ENCODE measurements at places on chromosomes 6 and 20. TPM values are rescaled to one million over a fixed set of nuclear protein-coding genes. Genes with fewer than 3 reads are reported as not detected.

Gene PI3
- not detected for total RNA-seq

Gene HLA-DMA
- 15.9 TPM for total RNA-seq

Gene XPO5
- total RNA-seq = 119 TPM

Gene VSX1
- not detected for total RNA-seq

Gene C6orf58
- not detected for total RNA-seq

Gene PPP1R14C
- total RNA-seq = 0.23 TPM

Gene CAGE1
- 0.16 TPM for total RNA-seq

Gene SEL1L2
- total RNA-seq = not detected

Gene OOEP
- not detected for total RNA-seq

Gene FOXQ1
- total RNA-seq = not detected

Gene OR2W1
- total RNA-seq = not detected

Gene PTPRK
- total RNA-seq = 4.2 TPM

Gene UST
- total RNA-seq = 0.92 TPM

Gene COL21A1
- not detected for total RNA-seq

Gene DEFB124
- not detected for total RNA-seq

Gene TRAPPC3L
- total RNA-seq = not detected

Gene GJA1
- total RNA-seq = not detected

Gene BMP2
- 0.25 TPM for total RNA-seq

Gene SLC44A4
- total RNA-seq = 0.18 TPM

Gene CD83
- total RNA-seq = 150 TPM

Gene COL11A2
- 0.37 TPM for total RNA-seq

Gene POU3F2
- total RNA-seq = not detected

Gene SAMD5
- total RNA-seq = 0.48 TPM

Gene NFATC2
- total RNA-seq = 68.0 TPM

Gene FAM217A
- not detected for total RNA-seq

Gene FOXC1
- total RNA-seq = 0.05 TPM

Gene MARCKS
- total RNA-seq = 0.28 TPM

Gene SLC22A23
- not detected for total RNA-seq

Gene ZGPAT
- 29.0 TPM for total RNA-seq

Gene PRR18
- total RNA-seq = 0.14 TPM

Gene SNRPB
- 513 TPM for total RNA-seq

Gene C20orf202
- not detected for total RNA-seq

Gene ZNF318
- 11.5 TPM for total RNA-seq

Gene CDH26
- total RNA-seq = 0.30 TPM

Gene AARS2
- total RNA-seq = 21.6 TPM

Gene POU5F1
- total RNA-seq = not detected

Gene OLIG3
- not detected for total RNA-seq

Gene RBBP8NL
- not detected for total RNA-seq

Data from activated T-helper 2 cell treated with anti-CD3 and anti-CD28 coated beads, Interferon-gamma antibody, Interleukin-2, Interleukin-4, amounts not matched to agents 10 μg/mL and 5 μg/mL and 100 μg/mL, durations not matched to agents 14 hours and 24 hours and 36 hours (primary cell).